Neural progenitor cell (in vitro differentiated cells): ENCODE measurements at places on chromosomes 7 and 10. TPM values are rescaled to one million over a fixed set of nuclear protein-coding genes. Genes with fewer than 3 reads are reported as not detected.
A peak's percentile ranks its signal among the peaks of the same experiment; 100 is the strongest.

The TLX1 gene
- not detected in 2 replicates for total RNA-seq

The TRIM4 gene
- total RNA-seq = 0.03 TPM in 1 of 2 replicates, not detected in the other

- H3K36me3 ChIP-seq = no peaks in the 10 kb centered on the region
- H3K27ac ChIP-seq = no peak overlapping the region
- no peak overlapping the region for H3K4me3 ChIP-seq
- H3K4me1 ChIP-seq = no peaks in the 10 kb centered on the region
These were observed 292.6 kb upstream of the MKI67 start for GRCh38 chr10:128418819-128419218.

The AGAP4 gene
- total RNA-seq = 17.9 and 25.9 TPM in 2 replicates

The CDK14 gene
- 41.9 and 52.3 TPM in 2 replicates for total RNA-seq

The CCL26 gene
- total RNA-seq = not detected in 2 replicates

DNA sequence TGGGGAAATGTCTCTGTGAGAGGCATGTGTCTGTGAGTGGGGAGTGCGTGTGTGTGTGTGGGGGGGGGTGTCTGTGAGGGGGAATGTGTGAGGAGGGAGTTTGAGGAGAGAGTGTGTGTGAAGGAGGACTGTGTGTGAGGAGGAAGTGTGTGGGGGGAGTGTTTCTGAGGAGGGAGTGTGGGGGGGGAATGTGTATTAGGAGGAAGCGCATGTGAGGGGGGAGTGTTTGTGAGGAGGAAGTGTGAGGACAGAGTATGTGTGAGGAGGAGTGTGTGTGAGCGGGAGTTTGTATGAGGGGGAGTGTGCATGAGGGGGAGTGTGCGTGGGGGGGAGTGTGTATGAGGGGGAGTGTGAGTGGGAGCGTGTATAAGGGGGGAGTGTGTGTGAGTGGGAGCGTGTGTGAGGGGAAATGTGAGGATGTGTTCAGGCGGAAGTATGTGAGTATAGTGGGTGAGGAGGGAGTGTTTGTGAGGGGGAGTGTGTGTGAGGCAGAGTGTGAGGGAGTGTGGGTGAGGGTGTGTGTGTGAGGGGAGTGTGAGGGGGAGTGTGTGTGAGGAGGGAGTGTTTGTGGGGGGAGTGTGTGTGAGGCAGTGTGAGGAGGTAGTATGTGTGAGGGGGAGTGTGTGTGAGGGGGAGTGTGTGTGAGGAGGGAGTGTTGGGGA lies 21.8 kb upstream of the PTPRN2 start:
- no peak overlapping the region for H3K4me3 ChIP-seq
- no peak for DNase-seq
- no peak overlapping the region for H3K27ac ChIP-seq

- H3K4me1 ChIP-seq = no peaks in the 10 kb centered on the region
- H3K27me3 ChIP-seq = no peaks in the 10 kb centered on the region
- H3K27ac ChIP-seq = no peak overlapping the region
- no peaks in the 10 kb centered on the region for H3K36me3 ChIP-seq
- DNase-seq = peak; percentile 11
These were observed 175.9 kb downstream of the POU6F2 start for GRCh38 chr7:39153647-39154046.
